Endothelial cell of coronary artery (primary cell): ENCODE measurements at places on chromosomes 2 and 18. TPM values are rescaled to one million over a fixed set of nuclear protein-coding genes. Genes with fewer than 3 reads are reported as not detected.

The CTAGE1 gene
- 0.09 TPM in 1 of 2 replicates, not detected in the other for total RNA-seq

The MAP3K2 gene
- total RNA-seq: 10.1 and 14.4 TPM in 2 replicates

The DLX1 gene
- total RNA-seq: under 0.01 TPM in 2 replicates

The PID1 gene
- 0.09 and 2.2 TPM in 2 replicates for total RNA-seq

The NDUFV2 gene
- 78.8 and 100 TPM in 2 replicates for total RNA-seq

The B3GNT7 gene
- 0.09 TPM in 2 replicates for total RNA-seq

The ABCG8 gene
- total RNA-seq: not detected in 2 replicates

The SPDYA gene
- total RNA-seq: 0.81 and 1.3 TPM in 2 replicates

The TMEM127 gene
- total RNA-seq: 13.9 and 16.8 TPM in 2 replicates

The WNT10A gene
- total RNA-seq: not detected in 2 replicates

The TRPM8 gene
- total RNA-seq: not detected in 2 replicates

The XIRP2 gene
- 0.09 TPM in 1 of 2 replicates, not detected in the other for total RNA-seq

The CCDC178 gene
- 0.63 TPM in 1 of 2 replicates, not detected in the other for total RNA-seq

The EFR3B gene
- 0.28 and 0.81 TPM in 2 replicates for total RNA-seq

The RGPD3 gene
- 0.09 and 0.19 TPM in 2 replicates for total RNA-seq

The COL6A3 gene
- total RNA-seq: 0.72 and 497 TPM in 2 replicates

The GKN1 gene
- total RNA-seq: not detected in 2 replicates

The TEX44 gene
- total RNA-seq: not detected in 2 replicates

The MTCL1 gene
- 20.5 and 43.0 TPM in 2 replicates for total RNA-seq

The MC4R gene
- total RNA-seq: not detected in 2 replicates

The SIX2 gene
- total RNA-seq: under 0.01 and 4.4 TPM in 2 replicates

The ACOXL gene
- total RNA-seq: not detected in 2 replicates

The NRP2 gene
- 46.2 and 47.0 TPM in 2 replicates for total RNA-seq
